ENCODE measurements at places on chromosomes 11 and 22. TPM values are rescaled to one million over a fixed set of nuclear protein-coding genes. Genes with fewer than 3 reads are reported as not detected.

The KLHDC7B gene
- total RNA-seq: 16.1 TPM

The RBMXL2 gene
- 0.13 TPM for total RNA-seq

- no peak for DNase-seq
Measured at GRCh38 chr11:27212248-27212780, 150.7 kb downstream of the CCDC34 start.

DNA sequence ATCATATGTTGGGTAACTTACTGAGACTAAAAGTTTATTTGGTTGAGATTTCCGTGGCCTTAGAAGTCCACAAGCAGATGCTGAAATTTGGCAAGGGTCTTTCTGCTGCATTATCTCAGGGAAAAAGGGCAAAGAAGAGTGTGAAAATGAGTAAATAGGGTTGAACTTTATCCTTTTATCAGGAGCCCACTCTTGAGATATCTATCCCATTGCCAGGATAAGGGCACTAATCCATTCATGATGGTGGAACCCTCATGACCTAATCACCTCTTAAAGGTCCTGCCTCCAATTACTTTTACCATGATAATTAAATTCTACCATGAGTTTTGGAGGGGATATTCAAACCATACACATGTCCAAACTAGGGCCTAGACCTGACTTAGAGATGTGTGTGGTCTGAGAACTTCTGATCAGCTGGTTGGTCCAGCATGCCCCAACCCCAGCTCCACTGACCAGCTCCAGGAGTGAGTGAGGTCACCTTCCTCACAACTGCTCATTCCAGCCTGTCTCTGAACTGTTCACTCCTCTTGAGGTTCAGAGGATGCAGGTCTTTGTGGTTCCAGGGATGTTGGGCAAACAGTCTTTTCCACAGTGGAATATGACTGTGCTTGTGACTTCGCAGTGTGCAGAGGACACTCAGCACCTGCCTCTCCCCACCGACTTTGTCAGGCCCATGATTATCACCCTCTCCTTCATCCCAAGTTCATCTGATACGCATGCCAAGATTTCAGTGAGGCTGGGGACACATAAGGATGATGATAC is 130.1 kb upstream of the TOP3B start:
- no peak for DNase-seq

The PKNOX2 gene
- 6.0 TPM for total RNA-seq

The SLC22A25 gene
- not detected for total RNA-seq

The MIOX gene
- total RNA-seq: 3.5 TPM

- DNase-seq: no peak
Measured at GRCh38 chr11:2672553-2673249, 27.1 kb downstream of the KCNQ1OT1 start.

- no peak for DNase-seq
Measured at GRCh38 chr11:58433638-58434203, 5.8 kb upstream of the OR5B2 start.

The GALNT18 gene
- 42.1 TPM for total RNA-seq

The MOB2 gene
- 51.7 TPM for total RNA-seq

DNA sequence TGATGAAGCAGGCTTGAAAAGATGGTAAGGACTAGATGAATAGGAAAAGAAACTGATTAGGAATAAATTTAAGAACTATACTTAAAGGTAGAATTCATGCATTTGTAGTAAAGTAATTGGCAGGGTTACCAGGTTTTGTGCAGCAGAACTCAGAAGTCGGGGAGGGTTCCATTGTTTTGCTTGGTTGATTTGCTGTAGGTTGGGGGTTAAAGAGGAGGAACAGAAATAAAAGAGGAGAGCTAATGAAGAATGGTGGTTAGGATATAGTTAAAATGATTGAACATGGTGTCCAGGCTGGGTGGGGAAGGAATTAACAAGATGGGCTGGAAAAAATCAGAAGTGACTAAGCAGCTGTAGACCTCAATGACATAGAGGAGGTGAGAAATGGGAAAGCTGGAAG is 5.5 kb upstream of the SPON1 start:
- DNase-seq: no peak

The PANX2 gene
- total RNA-seq: 1.0 TPM

The ALDH3B2 gene
- 1.6 TPM for total RNA-seq

DNA sequence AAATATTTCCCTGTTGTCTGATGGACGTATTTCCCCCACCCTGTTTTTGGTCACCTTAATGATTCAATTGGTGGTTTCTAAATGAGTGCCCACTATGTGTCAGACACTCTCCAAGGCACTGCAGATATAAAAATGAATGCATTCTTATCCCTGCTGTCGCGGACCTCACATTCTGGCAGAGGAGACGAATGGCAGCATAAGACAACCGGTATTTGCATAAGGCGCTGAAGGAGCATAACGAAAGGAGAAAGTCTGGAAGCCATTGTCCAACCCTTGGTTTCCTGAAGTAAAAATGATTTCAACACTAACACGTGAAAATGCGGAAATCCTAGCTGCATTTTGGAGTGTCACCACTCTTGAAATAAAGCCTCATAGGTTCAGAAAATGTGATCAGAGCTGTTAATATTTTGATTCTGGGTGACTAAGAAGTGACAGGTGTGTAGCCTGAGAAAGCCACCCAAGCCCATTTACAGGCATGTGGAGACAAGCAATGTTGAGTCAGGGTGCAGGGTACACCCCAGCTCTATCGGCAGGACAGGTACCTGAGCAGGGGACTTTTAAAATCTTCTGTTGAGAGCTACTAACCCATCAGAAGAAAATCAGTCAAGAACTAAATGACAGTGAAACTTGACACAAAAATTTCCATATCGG is 10.1 kb upstream of the GAB2 start:
- no peak for DNase-seq

The SCGB1D2 gene
- 0.60 TPM for total RNA-seq

The E2F8 gene
- 0.66 TPM for total RNA-seq

DNA sequence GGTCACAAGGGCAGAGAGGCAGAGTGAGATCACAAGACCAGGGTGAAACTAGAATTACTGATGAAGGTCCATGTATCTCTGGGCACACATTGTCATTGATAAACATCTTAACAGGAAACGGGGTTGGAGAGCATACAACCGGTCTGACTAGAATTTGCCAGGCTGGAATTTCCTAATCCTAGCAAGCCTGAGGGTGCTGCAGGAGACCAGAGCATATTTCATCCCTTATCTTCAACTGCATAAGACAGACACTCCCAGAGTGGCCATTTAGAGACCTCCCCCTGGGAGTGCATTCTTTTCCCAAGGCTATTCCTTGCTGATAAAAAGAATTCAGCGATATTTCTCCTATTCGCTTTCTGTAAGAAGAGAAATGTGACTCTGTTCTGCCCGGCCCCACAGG is 84.6 kb upstream of the IZUMO1R start:
- no peak for DNase-seq

The HEPN1 gene
- not detected for total RNA-seq

Data from kidney (tissue), 22 donors.